ENCODE measurements at places on chromosomes 5 and 9. TPM values are rescaled to one million over a fixed set of nuclear protein-coding genes. Genes with fewer than 3 reads are reported as not detected.
A peak's percentile ranks its signal among the peaks of the same experiment; 100 is the strongest.

GRCh38 chr9:108953983-108954574, 19.9 kb downstream of the ABITRAM start:
- DNase-seq = peak; percentile 66

DNA sequence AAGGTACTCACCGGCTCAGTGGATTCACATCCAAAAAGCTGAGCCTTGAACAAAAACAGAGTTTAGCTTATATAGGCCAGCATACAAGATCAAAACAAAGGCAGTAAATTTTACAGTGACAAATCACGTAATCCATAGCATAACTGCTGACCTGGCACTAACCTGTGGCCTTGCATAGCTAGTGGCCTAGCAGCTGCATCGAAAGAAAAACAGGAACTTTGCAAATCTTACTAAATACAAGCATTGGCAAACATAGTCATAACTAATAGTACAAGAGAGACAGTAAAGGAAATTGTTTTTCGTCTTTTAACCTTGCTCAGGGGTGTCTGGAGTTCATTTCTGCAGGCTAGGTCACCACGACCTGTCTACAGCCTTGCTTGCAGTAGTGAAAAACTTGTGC, 4.8 kb downstream of the HSDL2 start:
- no peak for DNase-seq

The ARHGEF28 gene
- total RNA-seq = 74.5 TPM

The NR5A1 gene
- total RNA-seq = not detected

- peak; percentile 66 for DNase-seq
Measured at GRCh38 chr9:89410641-89411350, 87.1 kb downstream of the SEMA4D start.

DNA sequence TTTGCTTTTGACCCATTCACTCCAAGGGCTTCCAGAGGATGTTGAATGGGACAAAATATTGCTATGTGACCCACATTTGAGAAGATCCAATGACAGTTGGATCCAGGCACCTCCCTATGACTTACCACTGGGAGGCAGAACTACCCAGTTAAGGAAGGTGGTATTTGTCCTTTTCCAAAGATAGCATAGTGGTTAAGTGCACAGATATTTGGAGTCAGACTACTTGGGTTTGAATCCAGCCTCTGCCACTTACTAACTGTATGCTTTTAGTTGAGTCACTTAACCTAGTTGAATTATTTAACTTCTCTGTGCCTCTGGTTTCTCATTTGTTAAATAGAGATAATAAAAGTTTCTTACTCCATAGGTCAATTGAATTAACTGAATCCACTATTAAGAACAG, 74.5 kb upstream of the PALM2AKAP2 start:
- peak; percentile 33 for DNase-seq

GRCh38 chr9:107587191-107587963, 97.8 kb upstream of the KLF4 start:
- no peak for DNase-seq

The SPATA31E1 gene
- total RNA-seq = not detected

All from renal cortical epithelial cell (primary cell).